ENCODE measurements at places on chromosomes 11 and 22.
A peak's percentile ranks its signal among the peaks of the same experiment; 100 is the strongest.

DNA sequence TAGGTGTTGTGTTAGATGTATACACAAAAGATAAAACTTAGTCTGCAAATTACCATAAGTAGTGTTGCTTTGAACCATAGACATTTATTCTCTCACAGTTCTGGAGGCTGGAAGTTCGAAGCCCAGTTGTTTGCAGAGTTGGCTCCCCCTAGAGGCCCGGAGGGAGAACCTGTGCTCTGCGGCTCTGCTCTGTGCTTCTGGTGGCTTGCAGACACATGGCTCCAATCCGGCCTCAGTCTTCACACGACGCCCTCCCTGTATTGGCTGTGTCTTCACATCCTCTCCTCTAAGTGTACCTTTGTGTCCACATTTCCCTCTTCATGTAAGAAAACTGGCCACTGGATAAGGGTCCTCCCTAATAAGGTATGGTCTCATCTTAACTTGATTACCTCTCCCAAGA is 128.4 kb downstream of the OPCML start:
- H3K27me3 ChIP-seq: no peaks in the 10 kb centered on the region
- DNase-seq: no peak
- H3K4me3 ChIP-seq: no peak overlapping the region
- H3K36me3 ChIP-seq: no peaks in the 10 kb centered on the region
- H3K27ac ChIP-seq: no peak overlapping the region
- no peaks in the 10 kb centered on the region for H3K4me1 ChIP-seq

DNA sequence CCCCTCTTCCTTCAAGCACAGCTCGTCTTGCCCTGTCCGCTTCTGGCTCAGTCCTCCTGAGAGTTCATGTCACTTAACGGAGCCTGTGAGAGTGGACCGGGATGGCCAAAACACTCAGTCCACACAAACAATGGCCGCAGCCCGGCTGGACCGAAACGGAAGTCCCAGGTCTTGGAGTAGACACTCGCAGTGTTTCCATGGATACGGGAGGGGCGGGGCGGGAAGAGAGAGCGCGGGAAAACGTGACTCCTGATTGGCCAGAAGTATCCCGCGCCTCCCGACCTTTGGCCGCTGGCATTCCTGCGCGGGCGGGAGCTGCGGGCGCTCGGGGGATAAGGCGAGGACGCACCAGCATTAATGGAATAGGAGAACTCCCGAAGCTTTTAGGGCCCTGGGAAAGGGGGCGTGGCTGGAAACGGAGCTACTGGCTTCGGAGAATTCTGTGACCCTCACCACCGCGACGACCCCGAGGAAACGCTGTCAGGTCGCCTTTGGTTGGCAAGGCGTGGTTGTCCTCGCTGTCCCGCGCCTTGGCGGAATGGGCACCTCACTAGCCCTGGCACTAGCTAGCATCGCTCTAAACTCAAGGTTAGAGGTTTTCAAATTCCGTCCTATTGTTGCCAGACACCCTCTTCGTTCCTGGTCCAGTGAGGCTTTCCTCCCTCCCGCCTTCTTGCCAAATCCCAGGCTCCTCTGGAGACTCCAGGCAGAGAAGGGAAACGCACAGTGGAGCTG is at the start of the genes NLRP14 and ZNF214:
TSS of gene NLRP14 (plus strand) at position 297 of the 735 bp plus-strand sequence. CDS start 18,108 bp downstream, outside the sequence.
TSS of gene ZNF214 (minus strand) at position 164 of the 735 bp plus-strand sequence. CDS start 17,511 bp downstream, outside the sequence.
- H3K4me1 ChIP-seq: no peaks in the 10 kb centered on the region
- H3K36me3 ChIP-seq: no peaks in the 10 kb centered on the region
- no peaks in the 10 kb centered on the region for H3K27me3 ChIP-seq
- peak within 1 kb of the TSS; percentile 67 for H3K4me3 ChIP-seq
- peak; percentile 97 for DNase-seq

DNA sequence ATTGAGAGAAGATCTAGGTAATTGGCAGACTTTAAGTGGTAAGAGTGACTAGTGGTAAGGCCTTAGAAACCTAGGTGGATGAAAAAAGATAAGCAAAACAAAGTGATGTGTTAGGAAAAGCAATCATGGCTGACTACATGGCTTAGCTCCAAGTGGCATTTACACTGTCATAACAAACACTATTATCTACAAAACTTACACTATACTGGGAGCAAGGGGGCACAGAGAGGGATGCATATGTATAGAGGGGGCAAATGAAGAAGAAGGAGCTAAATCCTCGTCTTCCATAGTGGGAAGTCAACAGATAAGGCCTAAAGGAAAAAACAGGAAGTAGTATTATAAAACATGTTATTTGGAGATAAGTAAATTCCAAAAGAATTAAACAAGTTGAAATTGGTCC is 32.5 kb downstream of the ADORA2A start:
- H3K27me3 ChIP-seq: no peaks in the 10 kb centered on the region
- DNase-seq: no peak
- no peaks in the 10 kb centered on the region for H3K36me3 ChIP-seq
- no peak overlapping the region for H3K4me3 ChIP-seq
- H3K4me1 ChIP-seq: peaks cover 8% of the 10 kb centered on the region
- H3K27ac ChIP-seq: no peak overlapping the region

DNA sequence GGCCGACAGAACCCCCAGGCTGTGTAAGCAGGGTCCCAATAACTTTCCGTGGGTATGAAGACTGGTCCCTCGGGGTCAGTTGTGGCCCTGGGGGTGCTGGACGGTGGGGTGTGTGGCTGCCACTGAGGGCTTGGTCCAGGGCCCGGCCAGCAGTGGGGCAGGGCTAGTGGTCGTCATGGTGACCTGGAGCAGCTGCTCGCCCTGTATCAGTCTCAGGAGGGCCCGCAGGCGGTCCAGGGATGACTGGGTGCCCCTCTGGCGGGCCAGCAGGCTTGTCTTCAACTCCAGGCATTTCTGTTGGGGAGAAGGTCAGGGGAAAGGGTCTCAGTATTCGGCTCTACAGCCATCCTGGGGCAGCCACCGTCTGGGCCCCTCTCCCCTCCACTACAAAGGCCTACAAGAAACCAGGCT is 126.8 kb downstream of the PHF21B start:
- no peak for DNase-seq
- no peaks in the 10 kb centered on the region for H3K4me1 ChIP-seq
- no peak overlapping the region for H3K4me3 ChIP-seq

GRCh38 chr22:39932918-39933649 is 27.1 kb upstream of the TMA7B start:
- no peaks in the 10 kb centered on the region for H3K27me3 ChIP-seq
- H3K36me3 ChIP-seq: no peaks in the 10 kb centered on the region
- H3K4me1 ChIP-seq: no peaks in the 10 kb centered on the region
- no peak overlapping the region for H3K4me3 ChIP-seq
- no peak overlapping the region for H3K27ac ChIP-seq
